ENCODE measurements at places on chromosomes 16 and 17.

GRCh38 chr16:12826559-12826958 lies 22.9 kb upstream of the CPPED1 start:
- DNase-seq, result no peak
- H3K36me3 ChIP-seq, result no peaks in the 10 kb centered on the region
- no peak overlapping the region for H3K27ac ChIP-seq
- H3K4me3 ChIP-seq, result no peak overlapping the region
- no peaks in the 10 kb centered on the region for H3K4me1 ChIP-seq
- H3K27me3 ChIP-seq, result peaks cover 4% of the 10 kb centered on the region

GRCh38 chr16:55384288-55385247 lies 60.6 kb downstream of the IRX6 start:
- H3K36me3 ChIP-seq, result no peaks in the 10 kb centered on the region
- DNase-seq, result no peak
- no peak overlapping the region for H3K27ac ChIP-seq
- H3K4me3 ChIP-seq, result no peak overlapping the region
- H3K4me1 ChIP-seq, result no peaks in the 10 kb centered on the region

- no peaks in the 10 kb centered on the region for H3K27me3 ChIP-seq
- no peak overlapping the region for H3K4me3 ChIP-seq
- peak overlapping the region; percentile 55 for H3K27ac ChIP-seq
- peaks cover 18% of the 10 kb centered on the region for H3K4me1 ChIP-seq
Measured at GRCh38 chr16:23826528-23827045, 9.2 kb upstream of the PRKCB start.

GRCh38 chr16:27366687-27367460 lies 35.1 kb upstream of the IL21R start:
- no peaks in the 10 kb centered on the region for H3K27me3 ChIP-seq
- H3K4me1 ChIP-seq, result peaks cover 41% of the 10 kb centered on the region
- peak; percentile 25 for DNase-seq
- peaks cover 23% of the 10 kb centered on the region for H3K36me3 ChIP-seq
- peak overlapping the region; percentile 39 for H3K4me3 ChIP-seq

DNA sequence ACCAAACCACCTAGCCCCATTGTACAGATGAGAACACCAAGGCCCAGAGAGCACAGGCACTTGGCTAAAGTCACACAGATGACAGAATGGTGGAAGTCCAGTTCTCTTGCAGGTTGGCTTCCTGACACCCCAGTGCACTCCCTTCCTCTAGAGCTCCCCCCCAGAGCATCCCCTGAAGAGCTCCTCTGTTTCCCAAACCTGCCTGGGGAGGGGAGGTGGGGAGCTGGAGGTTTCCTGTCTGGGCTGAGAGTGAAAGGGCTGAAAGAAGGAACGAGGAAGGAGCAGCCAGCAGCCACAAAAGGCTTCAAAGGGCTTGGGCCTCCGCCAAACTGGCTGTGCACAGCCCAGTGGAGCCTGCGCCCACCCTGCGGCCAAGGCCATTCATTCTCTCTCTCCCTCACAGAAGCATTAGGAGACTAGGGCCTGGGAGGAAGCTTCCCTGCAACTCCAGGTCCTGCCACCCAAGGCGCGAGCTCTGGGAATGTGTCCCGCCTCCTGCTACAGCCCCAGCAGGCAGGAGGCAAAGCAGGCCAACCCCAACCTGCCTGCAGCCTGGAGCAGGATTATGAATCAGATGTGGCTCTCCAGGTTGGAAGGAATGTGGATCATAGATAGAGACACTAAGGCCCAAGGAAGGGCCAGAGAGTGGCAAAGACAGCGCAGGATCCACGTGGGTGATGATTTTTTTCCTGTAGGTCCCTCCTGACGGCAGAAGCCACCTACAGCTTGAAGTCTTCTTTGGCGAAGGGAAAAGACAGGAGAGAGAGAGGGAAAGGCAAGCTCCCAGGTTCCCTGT lies 913 bp downstream of the SLC13A5 start:
- H3K4me3 ChIP-seq, result no peak overlapping the region
- H3K27me3 ChIP-seq, result peaks cover 2% of the 10 kb centered on the region
- DNase-seq, result no peak
- H3K27ac ChIP-seq, result no peak overlapping the region
- H3K4me1 ChIP-seq, result no peaks in the 10 kb centered on the region

- peaks cover 84% of the 10 kb centered on the region for H3K36me3 ChIP-seq
- no peak overlapping the region for H3K27ac ChIP-seq
- no peaks in the 10 kb centered on the region for H3K4me1 ChIP-seq
Measured at GRCh38 chr17:60496041-60496440, 30.0 kb downstream of the APPBP2 start.

DNA sequence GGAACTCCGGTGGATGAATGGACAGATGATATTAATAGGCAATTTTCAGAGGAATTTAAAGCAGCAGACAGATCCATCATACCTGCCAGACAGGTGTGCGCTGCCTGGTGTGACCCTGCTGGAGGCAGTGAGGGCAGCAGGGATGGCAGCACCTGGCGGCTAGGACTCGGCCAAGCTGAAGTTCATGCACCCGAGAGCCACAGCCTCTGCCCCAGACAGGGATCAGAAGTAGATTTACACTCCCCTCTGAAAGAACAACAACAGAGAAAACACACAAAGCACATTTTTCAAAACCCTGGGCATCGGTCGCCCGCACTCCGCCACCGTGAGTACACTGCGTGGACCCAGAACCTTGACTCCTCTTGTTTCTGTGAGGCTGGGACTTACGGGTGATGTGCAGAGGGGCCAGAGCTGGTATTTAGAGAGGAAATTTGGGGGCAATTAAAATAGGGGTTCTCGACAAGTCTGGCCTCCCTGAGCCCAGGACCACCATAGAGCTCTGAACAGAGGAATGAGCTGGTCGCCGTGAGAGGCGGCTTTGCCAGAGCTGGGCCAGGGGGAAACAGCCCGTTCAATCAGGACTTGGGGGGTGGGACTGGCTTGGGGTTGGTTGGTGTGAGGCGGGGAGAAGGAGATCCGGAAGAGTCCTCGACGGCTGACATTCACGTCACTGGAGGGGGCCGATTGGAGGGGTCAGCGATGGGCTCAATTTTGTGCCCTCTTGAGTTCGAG lies 101.0 kb downstream of the METRNL start:
- no peaks in the 10 kb centered on the region for H3K36me3 ChIP-seq
- no peaks in the 10 kb centered on the region for H3K4me1 ChIP-seq
- no peak overlapping the region for H3K27ac ChIP-seq
- no peak overlapping the region for H3K4me3 ChIP-seq
- peaks cover 3% of the 10 kb centered on the region for H3K27me3 ChIP-seq

DNA sequence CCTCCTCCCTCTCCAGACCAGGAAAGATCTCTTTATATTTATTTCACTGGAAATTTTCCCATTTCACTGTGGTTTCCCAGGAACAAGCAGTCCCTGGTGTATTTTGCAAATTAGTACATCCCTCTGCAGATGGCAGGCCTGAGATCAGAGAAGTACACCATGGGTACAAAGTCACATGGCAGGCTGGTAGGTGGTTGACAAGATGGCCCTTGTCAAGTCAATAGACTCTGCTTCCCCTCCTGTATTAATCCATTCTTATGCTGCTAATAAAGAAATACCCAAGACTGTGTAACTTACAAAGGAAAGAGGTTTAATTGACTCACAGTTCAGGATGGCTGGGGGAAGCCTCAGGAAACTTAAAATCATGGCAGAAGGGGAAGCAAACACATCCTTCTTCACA lies 51.6 kb upstream of the KSR1 start:
- no peak overlapping the region for H3K27ac ChIP-seq
- DNase-seq, result no peak
- no peaks in the 10 kb centered on the region for H3K36me3 ChIP-seq
- no peaks in the 10 kb centered on the region for H3K27me3 ChIP-seq
- H3K4me3 ChIP-seq, result no peak overlapping the region

DNA sequence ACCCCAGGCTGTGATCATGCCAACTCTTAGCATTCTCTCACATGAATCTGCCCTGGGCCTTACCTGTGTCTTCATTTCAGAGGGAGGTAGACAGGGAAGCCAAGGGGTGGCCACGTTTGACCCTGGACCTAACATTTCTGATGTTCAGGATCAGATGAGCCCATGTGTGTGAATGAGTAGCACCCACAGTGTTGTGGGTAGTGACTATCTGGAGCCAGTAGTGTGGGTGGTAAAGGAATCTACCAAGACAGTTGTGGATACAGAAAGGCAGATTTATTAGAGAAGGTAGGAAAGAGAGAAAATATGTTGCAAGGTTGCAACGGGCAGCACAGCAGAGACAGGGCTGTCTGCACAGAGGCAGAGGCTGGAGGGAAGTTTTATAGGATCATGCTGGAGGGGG lies 60.5 kb downstream of the TK2 start:
- no peaks in the 10 kb centered on the region for H3K27me3 ChIP-seq
- no peak for DNase-seq
- H3K4me1 ChIP-seq, result no peaks in the 10 kb centered on the region
- H3K36me3 ChIP-seq, result no peaks in the 10 kb centered on the region

- no peaks in the 10 kb centered on the region for H3K36me3 ChIP-seq
- no peaks in the 10 kb centered on the region for H3K27me3 ChIP-seq
- no peak overlapping the region for H3K4me3 ChIP-seq
- peaks cover 8% of the 10 kb centered on the region for H3K4me1 ChIP-seq
Measured at GRCh38 chr17:77235370-77235941, 94.7 kb downstream of the SEC14L1 start.

- no peaks in the 10 kb centered on the region for H3K36me3 ChIP-seq
- no peak for DNase-seq
- no peak overlapping the region for H3K4me3 ChIP-seq
- H3K27ac ChIP-seq, result no peak overlapping the region
Measured at GRCh38 chr17:50571681-50572080, 11.2 kb downstream of the CACNA1G start.

- H3K4me1 ChIP-seq, result peaks cover 62% of the 10 kb centered on the region
- DNase-seq, result no peak
- no peaks in the 10 kb centered on the region for H3K36me3 ChIP-seq
- H3K27me3 ChIP-seq, result no peaks in the 10 kb centered on the region
- H3K27ac ChIP-seq, result no peak overlapping the region
- H3K4me3 ChIP-seq, result no peak overlapping the region
Measured at GRCh38 chr17:68459037-68459639, 1.8 kb upstream of the WIPI1 start.

GRCh38 chr16:11252482-11252931 lies 3.5 kb downstream of the SOCS1 start:
- peak overlapping the region; percentile 91 for H3K27ac ChIP-seq
- H3K27me3 ChIP-seq, result no peaks in the 10 kb centered on the region
- peaks cover 39% of the 10 kb centered on the region for H3K4me1 ChIP-seq
- peaks cover 69% of the 10 kb centered on the region for H3K36me3 ChIP-seq
- peak overlapping the region; percentile 65 for H3K4me3 ChIP-seq
- DNase-seq, result peak; percentile 45

- H3K27ac ChIP-seq, result no peak overlapping the region
- no peaks in the 10 kb centered on the region for H3K4me1 ChIP-seq
- no peak overlapping the region for H3K4me3 ChIP-seq
- H3K27me3 ChIP-seq, result peaks cover 3% of the 10 kb centered on the region
- H3K36me3 ChIP-seq, result no peaks in the 10 kb centered on the region
Measured at GRCh38 chr16:53022374-53022773, 30.3 kb downstream of the CHD9NB start.

- no peaks in the 10 kb centered on the region for H3K27me3 ChIP-seq
- H3K36me3 ChIP-seq, result peaks cover 58% of the 10 kb centered on the region
- no peak overlapping the region for H3K4me3 ChIP-seq
- H3K4me1 ChIP-seq, result no peaks in the 10 kb centered on the region
Measured at GRCh38 chr17:80952291-80952690, 39.4 kb upstream of the CHMP6 start.

DNA sequence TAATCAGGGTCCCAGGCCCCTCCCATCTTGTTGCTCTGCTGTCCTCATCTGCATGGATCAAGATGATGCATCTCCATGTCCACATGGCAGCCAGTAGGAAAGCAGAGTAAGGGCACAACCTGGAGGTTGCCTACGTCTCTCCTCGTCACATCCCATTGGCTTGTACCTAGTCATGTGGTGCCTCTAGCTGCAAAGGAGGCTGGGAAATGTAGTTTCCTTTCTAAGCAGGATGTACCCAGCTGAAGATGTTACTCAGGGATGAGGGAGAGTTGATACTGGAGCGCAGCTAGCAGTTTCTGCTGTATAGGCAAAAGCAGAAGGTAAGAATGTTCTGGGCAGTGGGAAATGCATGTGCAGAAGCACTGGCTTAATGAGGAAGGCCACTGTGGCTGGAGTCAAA lies 20.8 kb downstream of the ABCC1 start:
- H3K4me1 ChIP-seq, result no peaks in the 10 kb centered on the region
- DNase-seq, result no peak
- H3K27me3 ChIP-seq, result no peaks in the 10 kb centered on the region

All from DND-41 (cell line).